ENCODE measurements at places on chromosomes 2 and 18. TPM values are rescaled to one million over a fixed set of nuclear protein-coding genes. Genes with fewer than 3 reads are reported as not detected.
A peak's percentile ranks its signal among the peaks of the same experiment; 100 is the strongest.

- peak; percentile 13 for DNase-seq
These were observed 83.7 kb downstream of the CERKL start for GRCh38 chr2:181573140-181573736.

DNA sequence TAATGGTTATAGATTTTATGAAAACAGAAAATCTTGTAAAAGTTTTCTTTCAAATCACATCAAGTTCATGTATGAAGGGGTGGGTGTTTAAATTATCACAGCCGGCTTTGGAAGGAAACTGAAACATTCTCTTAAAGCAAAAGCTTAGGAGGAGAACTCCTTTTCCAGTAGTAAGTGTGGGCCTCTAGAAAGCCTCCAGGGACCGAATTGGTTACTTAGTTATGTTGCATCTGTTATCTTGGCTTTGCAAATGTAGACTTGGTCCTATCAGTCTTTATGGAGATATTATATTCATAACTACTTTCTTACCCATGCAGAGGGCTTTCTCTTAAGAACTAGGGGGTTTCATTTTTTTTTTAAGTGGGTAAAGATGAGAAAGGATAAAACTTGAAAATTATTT, 7.4 kb downstream of the NAB1 start:
- DNase-seq, result no peak

Gene PCGF1
- polyA plus RNA-seq, result 32.2 TPM

Gene TMEM163
- not detected for polyA plus RNA-seq
